ENCODE measurements at places on chromosomes 7 and 10.

GRCh38 chr10:23174074-23174976 lies 17.8 kb upstream of the PTF1A start:
- DNase-seq = no peak

DNA sequence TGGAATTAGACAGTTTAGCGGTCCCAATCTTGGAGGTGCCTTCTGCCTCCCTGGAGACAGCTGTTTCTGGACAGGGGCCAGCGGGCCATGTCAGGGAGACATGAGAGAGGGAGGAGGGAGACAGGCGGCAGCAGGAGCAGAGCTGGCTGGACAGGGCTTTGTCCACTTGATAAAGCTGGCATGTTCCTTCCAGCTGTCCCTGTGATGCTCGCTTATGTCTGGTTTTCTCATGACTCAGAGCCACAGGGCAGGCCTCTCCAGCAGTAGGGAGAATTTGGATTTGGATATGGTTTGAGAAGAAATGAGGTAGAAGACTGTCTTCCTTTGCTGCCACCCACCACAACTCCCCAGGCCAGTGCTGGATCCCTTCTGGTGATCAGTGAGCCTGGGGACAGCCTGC lies 51.7 kb upstream of the SORCS3 start:
- no peak for DNase-seq

GRCh38 chr10:102613785-102614184 lies 30.5 kb upstream of the TRIM8 start:
- no peak for DNase-seq

GRCh38 chr7:2033586-2034135 lies 199.1 kb downstream of the MAD1L1 start:
- DNase-seq = no peak

DNA sequence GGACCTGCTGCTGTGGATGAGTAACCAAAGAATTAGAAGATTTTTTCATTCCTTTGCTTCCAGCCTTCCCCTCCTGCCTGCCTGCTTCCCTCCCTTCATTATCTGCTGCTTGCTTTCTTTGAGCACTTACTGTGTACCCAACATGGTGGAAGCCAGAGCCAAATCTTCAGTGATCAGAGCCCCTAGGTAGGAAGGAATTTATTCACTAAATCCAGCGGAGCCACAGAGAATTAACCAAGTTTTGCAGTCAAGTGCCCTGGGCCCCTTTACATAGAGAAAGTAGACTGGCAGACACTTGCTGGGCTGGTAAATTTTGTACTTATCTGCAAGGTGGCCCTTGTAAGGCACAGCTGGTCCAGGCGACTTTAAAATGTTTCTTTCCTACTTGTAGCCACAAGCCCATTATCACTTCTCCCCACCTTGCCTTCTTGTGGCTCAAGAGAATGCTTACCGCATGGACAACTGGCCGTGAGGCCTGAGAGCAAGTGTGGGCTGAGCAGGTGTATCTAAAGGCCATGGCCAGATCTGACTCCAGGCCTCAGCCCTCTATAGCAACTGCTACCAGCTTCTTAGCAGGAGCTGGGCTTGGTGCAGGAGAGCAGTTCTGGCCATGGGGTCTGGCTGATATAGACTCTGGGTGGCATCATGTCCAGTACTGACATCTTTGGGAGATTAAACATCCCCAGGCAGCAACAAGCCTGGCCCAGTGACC lies 11.1 kb downstream of the UNC5B start:
- no peak for DNase-seq

- no peak for DNase-seq
Measured at GRCh38 chr10:18214691-18215563, 74.7 kb downstream of the CACNB2 start.

DNA sequence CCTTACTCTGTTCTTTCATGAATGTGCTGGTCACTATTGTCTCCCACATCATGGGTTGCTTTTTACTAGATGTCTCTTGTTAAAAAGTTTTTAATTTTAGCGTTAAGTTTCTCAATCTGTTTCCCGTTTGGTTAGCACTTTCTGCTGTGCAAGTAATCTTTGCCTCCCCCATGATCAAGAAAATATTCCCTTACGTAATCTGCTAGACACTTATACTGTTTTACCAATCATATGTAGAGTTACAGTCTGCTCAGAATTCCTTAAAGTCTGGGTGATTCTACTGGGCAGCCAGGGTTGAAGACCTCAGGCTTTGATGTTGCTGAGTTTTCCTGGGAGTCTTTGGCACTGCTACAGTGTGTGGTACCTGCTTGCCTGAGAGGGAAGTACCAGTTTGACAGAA lies 38.2 kb upstream of the RPA3 start:
- DNase-seq = no peak

DNA sequence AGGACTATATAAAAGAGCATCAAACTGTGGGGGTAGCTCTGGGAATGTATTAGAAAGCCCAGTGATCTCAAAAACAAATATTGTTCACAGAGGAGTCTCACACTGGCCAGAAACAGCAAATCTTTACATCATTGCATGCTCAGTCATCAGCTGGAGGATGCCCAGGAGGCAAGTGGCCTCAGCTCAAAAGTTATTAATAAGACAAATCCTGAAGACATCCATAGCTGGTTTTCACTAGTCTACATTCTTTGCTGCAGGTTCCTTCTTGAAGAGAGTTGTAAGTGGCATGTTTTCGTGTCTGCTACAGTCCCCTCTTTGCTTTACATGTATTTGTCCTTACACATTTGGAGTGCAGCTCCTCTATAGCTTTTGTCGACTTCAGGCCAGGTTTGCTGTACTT lies 8.6 kb upstream of the CCDC7 start:
- no peak for DNase-seq

DNA sequence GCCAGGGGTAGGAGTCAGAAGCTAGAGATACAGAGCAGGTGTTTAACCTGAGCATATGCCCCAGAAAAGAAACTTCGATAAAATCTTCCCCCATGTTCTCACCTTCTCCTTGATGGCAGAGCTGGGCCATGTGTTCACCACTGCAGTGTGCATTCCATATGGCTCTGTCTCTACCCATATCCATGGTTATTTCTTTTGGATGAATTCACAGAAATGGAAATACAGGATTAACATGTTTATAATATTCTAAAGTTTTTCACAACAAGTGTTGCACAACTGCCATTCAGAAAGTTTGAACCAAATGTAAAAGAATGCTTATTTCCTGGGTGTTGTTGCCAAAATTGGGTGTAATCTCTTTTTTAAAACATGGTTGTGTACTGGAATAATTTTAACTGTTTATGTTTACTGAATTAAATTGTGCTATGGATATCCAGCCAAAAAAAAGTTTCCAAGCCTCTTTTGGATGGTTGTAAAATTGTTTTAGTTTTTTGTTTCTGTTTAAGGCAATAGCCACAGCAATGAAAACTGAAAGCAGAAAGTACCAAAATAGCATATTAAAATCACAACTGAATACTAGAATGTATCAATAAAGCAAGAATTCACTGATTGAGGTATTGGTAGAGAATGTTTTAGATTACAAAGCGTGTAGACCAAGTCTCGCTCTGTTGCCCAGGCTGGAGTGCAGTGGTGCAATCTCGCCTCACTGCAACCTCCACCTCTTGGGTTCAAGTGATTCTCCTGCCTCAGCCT lies 19.9 kb upstream of the CCNY start:
- no peak for DNase-seq

DNA sequence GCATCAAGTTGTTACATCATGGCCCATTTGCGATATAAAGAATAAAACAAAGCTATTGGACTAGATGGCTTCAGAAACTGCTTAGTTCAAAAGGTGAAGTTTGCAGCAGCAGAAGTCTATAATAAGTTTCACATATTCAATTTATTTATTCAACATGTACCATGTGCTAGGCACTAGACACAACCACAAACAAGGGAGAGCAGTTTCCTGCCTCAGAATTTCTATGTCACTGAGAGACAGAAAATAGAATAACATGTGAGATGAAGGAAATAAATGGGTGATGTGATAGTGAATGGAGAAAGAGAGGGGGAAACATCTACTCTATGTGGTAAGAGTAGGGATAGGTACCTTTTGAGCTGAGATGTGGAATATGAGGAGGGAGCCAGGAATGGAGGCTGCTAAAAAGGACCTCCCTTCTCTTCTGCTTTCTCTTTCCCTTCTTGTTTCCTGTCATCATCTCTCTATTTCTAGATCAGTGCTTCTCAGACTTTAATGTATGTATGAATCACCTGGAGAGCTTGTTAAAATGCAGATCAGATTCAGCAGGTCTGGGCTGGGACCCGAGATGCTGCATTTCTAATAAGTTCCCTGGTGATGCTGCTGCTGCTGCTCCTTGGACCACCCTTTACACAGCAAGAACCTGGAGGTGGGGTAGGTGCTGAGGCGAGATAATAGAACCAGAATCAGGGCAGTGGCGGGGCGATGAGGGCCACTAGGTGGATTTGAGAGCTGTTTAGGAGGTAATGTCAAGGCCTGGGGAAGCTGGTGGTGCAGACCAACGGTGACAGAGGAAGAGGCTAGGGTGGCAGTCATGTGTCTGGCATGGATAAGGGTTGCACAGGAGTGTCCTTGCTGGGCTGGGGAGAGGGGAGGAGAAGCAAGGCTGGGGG lies 13.7 kb upstream of the INMT start:
- no peak for DNase-seq

GRCh38 chr10:34160595-34160994 lies 654.5 kb downstream of the PARD3 start:
- DNase-seq = no peak

- DNase-seq = no peak
Measured at GRCh38 chr7:18855796-18856195, 261.6 kb downstream of the TWIST1 start.

- DNase-seq = no peak
Measured at GRCh38 chr7:8433477-8434289, at the start of gene NXPH1. NXPH1 (plus strand) TSS chr7:8433609.

DNA sequence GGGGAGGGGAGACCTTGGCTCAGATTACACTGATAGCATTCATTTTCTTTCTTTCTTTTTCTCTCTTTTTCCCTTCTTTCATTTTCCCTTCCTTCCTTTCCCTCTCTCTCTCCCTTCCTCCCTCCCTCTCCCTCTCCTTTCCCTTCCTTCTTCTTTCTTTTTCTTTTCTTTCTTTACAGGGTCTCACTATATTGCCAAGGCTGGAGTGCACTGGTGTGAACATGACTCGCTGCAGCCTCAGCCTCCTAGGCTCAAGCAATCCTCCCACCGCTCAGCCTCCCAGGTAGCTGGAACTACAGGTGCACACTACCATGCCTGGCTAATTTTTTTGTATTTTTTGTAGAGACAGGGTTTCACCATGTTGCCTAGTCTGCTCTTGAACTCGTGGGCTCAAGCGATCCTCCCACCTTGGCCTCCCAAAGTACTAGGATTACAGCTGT lies 73.0 kb upstream of the MKRN1 start:
- no peak for DNase-seq

DNA sequence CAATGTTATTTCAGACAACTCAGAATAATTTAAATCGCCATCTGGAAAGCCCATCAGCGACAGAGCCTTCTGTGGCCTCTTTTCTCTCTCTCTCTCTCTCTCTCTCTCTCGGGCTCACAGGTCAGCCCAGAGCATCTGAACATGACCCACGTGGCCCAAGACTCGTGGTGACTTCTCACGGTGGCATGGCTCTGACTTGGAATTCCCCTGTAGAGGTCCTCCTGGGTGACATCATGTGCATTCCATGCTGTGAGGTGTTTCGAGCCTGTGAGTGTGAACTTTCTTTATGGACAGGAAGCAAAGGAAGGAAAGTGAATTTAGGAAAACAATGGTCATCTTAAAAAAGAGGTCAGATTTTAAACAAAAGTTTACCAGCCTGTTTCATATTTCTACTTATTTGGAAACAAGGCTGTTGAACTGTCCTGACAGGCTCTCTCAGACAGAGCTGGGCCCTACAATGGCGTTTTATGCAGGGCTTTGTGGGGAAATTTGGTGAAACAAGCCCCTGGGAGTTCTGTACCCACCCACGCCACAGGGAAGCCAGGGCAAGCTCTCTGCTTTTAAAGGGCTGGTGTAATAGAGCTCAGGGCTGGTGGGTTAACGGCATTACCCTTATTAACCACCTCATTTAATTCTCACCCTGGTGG lies 359.7 kb upstream of the ZNF32 start:
- DNase-seq = no peak

DNA sequence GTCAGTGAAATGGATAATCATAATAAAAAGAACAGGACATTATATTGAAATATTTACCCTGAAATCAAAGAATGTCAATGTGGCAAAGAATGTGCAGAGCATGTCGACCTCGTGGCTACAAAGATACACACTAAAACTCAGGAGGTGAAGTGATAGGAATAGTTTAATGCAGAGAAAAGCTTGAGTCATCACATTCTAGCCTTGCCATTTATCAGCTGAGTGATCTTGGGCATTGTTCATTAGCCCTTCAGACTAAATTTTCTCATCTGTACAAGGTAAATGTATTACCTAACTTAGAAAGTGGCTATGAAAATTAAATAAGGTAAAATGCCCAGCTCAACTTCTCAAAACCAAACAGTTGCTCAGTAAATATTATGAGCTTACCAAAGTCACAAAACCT lies 22.6 kb downstream of the CALCR start:
- DNase-seq = no peak

DNA sequence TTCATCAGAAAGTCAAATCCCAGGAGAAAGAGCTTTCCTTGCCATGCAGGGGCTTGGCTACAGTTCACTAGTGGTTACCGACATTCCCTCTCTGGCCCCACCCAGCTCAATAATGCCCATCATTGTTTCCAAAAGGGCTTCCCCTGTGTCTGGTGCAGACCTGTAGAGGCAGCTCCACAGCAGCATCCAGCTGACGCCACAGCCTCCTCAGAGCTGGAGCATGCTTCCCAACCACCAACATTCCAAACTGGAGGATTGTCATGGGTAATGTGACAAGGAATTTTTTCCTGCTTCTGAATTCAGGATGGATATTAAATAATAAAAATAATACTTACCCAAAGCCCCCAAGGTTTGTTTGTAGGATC lies 77.4 kb downstream of the ZNF365 start:
- no peak for DNase-seq

GRCh38 chr10:93894516-93895378 lies 969 bp downstream of the SLC35G1 start:
- DNase-seq = no peak

GRCh38 chr10:24318517-24318916 lies 109.6 kb downstream of the KIAA1217 start:
- DNase-seq = no peak

DNA sequence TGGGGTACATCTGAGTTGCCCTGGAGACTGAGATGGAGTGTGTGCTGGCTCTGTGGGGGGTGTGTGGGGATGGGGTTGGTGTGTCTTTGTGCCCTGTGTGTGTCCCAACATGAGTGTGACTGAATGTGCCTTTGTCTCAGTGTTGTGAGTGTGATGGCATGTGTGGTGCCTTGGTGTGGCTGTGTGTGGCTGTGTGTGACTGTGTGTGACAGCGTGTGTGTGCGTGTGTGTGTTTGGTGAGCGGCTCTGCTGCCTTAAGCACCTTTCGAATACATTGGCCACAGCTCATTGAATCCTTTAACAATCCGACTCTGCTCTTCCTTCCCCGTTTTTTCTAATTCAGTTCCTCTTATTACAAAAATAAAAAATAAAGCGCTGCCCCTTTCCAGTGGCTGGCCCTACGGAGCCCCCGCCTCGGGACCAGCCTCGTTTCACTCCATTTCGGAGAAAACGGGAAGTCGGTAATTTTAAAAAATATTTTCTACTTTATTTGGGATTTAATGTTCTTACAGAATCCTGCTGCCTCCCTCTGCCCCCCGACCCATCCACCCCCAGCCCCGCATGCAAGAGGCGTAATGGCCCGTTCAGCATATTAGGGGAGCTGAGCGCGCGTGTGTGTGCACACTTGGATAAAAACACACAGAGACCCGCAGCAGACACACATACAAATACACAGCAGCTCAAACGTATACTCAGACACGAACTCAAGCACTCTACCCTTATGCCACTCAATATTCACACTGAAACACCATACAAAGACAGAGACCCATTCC lies 35.5 kb downstream of the HIF1AN start:
- DNase-seq = no peak

Measured in stimulated activated CD8-positive, alpha-beta memory T cell treated with anti-CD3 and anti-CD28 coated beads, Interleukin-2, amount 100 ng/mL, for 48 hours (primary cell).